ENCODE measurements at places on chromosomes 13 and 19.

GRCh38 chr19:18658366-18658855, 21.6 kb downstream of the KLHL26 start:
- no peak for DNase-seq

DNA sequence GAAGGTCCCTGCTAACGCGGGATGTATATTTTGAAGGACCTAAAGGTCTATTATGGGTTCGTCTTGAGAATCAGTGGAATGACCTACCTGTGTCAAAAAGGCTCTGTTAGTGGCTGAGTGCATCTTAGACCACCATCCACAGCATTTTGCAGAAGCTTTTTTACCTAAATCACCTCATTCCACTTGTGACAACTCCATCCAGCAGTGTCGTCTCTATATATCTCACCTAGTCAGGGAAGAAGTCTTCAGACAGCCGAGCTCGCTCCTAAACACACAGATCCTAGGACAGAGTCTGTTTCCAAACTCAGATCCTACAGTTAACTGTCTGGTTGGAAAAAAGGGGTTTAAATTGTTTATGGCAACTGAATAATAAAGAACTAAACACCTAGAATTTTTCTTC, 33.7 kb downstream of the COL4A1 start:
- no peak for DNase-seq

DNA sequence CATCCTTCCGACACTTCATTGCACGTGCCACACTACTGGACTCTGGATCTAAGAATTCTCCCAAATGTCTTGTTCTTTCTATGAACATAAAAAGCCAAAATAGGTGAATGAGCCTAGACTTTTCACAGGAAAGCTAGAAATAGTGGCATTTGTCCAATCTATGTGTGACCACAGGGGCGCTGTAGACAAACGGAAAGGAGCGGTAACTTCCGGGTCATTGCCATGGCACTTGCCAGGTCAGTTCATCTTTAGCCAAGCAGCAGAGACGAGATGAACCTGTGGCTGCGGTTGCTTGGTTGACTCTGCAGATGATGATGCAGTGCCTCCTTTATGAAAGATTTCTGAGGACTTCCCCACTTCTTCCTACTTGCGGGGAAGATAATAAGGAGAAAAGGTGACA, 65.6 kb downstream of the ADGRE1 start:
- DNase-seq = no peak

GRCh38 chr13:83876546-83876945, 5.7 kb downstream of the SLITRK1 start:
- no peak for DNase-seq

DNA sequence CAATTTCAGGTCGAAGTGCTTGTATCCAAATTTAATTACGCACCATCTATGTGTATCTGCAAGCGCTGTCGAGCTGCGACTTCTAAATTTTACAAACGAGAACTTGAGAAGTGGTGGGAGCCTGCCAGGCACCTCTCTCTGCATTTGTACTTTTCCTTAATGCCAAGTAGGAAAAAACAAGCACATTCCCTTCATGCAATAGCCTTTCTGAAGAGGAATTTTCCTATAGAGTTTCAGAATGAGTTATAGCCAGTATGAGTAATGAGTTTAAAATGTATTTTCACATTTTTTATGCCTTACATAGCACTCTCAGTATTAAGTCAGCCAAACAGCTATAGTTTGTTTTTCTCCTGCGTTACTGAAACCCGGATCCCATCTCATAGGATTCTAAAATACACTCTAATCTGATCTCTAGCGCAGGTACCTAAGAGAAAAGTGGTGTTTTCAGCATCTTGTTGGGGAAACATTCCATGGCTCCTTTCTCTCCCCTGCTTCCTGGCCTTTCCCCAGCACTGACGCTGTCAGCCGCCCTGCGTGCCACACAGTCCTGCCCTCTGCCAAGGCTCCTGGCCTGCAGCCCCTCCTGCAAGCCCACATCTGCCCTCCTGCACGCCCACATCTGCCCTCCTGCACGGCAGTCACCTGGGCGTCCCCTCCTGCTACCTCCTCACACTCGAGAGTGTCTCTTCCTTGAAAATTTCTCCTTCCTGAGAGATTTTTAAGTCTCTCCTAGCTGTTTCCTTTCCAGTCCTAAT, 526.9 kb downstream of the MYO16 start:
- DNase-seq = no peak

DNA sequence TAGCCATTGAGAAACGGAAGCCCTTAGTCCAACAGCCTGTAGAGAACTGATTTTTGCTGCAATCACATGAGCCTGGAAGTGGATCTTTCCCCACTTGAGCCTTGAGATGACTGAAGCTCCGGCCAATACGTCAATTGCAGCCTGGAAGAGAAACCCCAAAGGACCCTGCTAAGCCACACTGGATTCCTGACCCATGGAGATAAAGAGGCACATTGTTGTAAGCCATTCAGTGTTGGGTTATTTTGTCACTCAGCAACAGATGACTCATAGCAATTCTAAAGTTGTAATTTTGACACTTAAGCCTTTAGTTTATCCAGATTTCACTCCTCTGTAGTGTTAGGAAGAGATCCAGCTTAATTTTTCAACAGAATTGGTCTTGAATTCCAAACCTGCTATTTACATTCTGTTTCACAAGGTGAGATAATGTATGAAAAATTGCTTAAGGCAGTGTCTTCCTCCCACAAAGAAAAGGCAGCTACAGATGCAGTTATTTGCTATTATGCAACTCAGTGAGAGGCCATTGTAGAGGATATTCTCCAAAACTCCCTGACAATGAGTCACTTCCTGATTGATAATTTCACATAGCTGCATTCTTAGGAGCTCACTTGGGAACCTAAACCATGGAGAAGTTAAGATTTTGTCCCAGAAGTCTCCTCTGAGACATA, 59.4 kb upstream of the TSHZ3 start:
- no peak for DNase-seq

All from suprapubic skin (tissue), 4 donors.